ENCODE measurements at places on chromosomes 6 and 20. TPM values are rescaled to one million over a fixed set of nuclear protein-coding genes. Genes with fewer than 3 reads are reported as not detected.

Gene HAO1
- total RNA-seq, result not detected

Gene TAAR9
- not detected for total RNA-seq

Gene IL17F
- not detected for total RNA-seq

Gene ARMH2
- total RNA-seq, result 0.54 TPM

Gene NOTCH4
- 3.5 TPM for total RNA-seq

Gene SPDEF
- under 0.01 TPM for total RNA-seq

Gene C20orf204
- total RNA-seq, result 3.0 TPM

Gene PRR18
- not detected for total RNA-seq

Gene PBOV1
- total RNA-seq, result not detected

Gene MCCD1
- not detected for total RNA-seq

Gene SIRPD
- total RNA-seq, result 0.27 TPM

Gene COL20A1
- total RNA-seq, result not detected

Gene PBX2
- 75.9 TPM for total RNA-seq

Gene SRMS
- total RNA-seq, result not detected

Gene CCN6
- not detected for total RNA-seq

Gene HLA-DMB
- total RNA-seq, result 71.6 TPM

Gene LPA
- total RNA-seq, result not detected

Gene SLC22A16
- total RNA-seq, result 25.6 TPM

Gene RHAG
- total RNA-seq, result 3.5 TPM

Gene FOXS1
- total RNA-seq, result not detected

Gene NRSN1
- total RNA-seq, result not detected

Gene SOX12
- 12.4 TPM for total RNA-seq

Gene TRIM15
- not detected for total RNA-seq

Gene XKR7
- under 0.01 TPM for total RNA-seq

Gene KIF25
- not detected for total RNA-seq

Gene ADGB
- total RNA-seq, result under 0.01 TPM

Gene ERVFRD-1
- total RNA-seq, result under 0.01 TPM

Gene SAMD5
- total RNA-seq, result not detected

Gene RRP36
- total RNA-seq, result 22.6 TPM

Gene SIGLEC1
- total RNA-seq, result under 0.01 TPM

Gene MYCT1
- 33.9 TPM for total RNA-seq

Gene FAM229B
- total RNA-seq, result 5.1 TPM

Gene EPPIN
- not detected for total RNA-seq

All from hematopoietic multipotent progenitor cell (in vitro differentiated cells).